ENCODE measurements at places on chromosomes 11 and 22.

DNA sequence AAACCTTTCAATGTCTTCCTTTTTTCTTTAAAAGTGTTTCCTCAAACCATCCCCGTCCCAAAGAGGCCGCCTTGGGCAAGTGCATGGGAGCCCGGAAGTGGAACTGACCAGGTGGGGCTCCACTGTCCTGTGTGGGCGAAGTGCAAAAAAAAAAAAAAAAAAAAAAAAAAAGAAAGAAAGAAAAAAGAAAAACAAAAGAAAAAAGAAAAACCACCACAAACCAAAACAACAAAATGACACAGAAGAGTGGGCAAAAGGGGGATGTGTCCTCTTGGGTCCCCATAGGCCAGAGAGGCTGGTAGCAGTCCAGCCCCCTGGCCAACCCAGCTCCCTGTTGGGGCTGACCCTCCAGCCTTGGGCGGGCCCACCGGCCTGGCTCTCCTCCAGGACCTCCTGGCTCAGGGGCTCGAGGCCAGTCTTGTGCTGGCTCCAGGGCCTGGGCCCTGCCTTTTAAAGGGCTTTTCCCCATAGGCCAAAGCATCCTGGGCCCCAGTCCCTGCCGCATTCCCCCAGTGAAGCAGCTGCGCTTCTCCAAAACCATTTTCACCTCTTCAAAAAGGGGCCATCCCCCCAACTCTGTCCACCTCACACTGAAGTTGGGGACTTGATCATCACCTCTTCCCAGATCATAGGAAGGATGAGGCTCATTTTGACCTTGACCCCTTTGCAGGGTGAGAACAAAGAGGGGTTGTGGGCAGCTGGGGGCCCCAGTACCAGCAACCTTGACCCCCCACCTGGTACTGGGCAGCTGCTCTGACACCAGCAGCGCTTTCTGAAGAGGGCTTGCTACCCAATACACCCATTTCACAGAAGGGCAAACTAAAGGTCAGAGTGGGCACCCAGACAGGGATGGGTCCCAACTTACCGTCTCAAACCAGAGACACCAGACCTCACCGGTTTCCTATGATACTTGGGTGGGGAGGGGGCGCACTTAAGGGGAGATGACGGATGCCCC is 9.4 kb downstream of the CBX6 start:
- DNase-seq: peak; percentile 45

DNA sequence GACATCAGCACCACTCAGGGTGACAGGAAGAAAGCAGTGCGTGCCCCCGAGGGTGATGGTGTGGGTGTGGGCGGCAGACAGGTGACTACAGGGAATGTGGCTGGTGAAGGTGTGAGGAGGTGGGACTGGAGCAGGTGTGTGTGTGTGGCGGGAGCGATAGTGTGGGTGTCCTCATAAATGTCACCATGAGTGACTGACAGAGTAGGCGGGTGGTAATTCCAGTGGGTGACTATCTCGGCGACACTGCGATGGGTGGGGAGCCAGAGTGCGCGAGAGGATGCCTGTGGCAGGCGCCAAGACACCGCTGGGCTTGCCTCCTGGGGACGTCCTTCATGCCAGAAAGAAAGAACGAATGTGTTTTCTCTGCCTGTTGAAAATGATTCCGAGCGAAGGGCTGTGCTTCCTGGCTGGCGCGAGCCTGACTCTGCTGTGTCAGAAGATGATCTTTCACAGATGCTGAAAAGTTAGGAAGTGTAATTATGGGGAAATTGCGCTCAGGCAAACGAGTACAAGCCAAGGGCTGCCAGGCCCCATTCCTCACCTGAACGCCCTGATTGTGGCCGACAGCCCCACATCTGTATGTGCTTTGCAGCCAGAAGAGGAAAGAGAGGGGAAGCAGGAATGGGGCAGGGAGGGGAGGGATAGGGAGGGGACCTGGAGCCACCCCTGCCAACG is 98.8 kb upstream of the CD82 start:
- DNase-seq: no peak

DNA sequence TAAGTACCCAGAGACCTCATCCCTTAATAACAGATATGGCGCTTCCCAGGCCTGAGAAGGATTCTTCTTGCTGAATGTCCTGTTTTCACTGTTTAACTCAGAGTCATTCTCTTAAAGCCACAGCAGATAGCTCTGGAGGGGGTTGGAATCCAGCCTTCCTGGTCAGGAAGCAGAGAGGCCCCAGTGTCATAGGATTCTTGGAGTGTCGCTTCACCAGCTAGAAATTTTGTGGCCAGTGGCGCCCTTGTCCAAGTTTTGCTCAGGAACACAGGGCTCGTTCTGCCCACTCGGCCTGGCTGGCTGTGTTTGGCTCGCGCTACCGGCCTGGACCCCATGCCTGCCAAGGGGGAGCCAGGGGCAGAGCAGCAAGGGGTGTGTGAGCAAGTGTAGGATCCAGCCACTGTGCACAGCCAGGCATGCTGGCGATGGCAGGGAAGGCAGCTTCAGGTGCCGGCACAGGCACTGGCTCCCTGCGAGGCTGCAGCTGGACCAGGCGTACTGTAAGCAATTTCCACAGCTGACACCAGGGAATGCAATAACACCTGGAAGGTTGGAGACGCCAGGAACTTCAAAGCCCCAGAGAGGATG is 214.8 kb upstream of the SESN3 start:
- DNase-seq: peak; percentile 19

DNA sequence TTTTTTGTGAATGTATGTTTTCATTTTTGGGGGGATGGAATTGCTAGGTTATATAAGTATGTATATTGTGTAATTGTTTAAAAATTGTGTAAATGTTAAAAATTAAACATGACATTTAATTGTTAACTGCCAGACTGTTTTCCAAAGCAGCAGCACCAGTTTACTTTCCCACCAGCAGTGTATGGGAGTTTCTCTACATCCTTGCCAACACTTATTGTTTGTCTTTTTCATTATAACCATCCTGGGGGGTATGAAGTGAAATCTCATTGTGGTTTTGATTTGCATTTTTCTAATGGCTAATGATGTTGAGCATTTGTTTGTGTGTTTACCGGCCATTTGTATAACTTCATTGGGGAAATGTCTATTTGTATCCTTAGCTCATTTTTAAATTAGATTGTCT is 31.7 kb upstream of the RRAS2 start:
- DNase-seq: no peak

DNA sequence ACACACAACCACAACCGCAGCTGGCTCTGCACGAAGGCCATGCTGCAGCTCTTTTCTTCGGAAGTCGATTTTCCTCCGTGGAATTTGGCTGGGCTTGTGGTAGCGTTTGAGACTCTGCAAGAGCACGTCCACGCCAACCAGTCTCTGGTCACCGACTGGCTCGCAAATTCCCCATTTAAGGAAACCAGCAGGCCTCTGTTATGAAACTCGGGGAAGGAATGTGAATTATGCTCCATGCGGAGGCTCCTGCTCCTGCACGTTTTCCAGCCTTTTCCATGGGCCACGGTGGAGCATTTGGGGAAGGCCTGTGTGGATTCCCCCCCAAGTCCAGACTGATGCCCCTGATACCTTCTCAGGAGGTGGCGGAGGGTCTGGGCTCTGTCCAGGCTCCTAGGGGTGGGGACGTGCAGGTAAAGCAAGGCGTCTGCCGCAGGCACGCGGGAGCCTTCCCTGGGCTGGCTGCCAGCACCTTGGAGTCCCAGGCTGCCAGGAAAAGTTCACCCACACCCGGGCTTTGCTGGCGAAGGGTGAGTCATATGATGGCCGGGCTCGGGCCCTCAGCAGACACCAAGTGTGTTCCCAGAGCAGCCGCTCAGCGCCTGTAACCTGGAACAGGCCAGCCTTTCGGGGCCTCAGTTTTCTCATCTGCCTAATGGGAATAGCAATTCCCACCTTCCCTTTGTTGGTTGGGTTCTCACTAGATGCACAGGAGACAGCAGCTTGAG is 41.9 kb downstream of the LRP5 start:
- no peak for DNase-seq
